Epithelial cell of esophagus (primary cell): ENCODE measurements at places on chromosomes 3 and 15.

- no peak for DNase-seq
Observed at GRCh38 chr3:165938986-165939540, 101.8 kb upstream of the BCHE start.

DNA sequence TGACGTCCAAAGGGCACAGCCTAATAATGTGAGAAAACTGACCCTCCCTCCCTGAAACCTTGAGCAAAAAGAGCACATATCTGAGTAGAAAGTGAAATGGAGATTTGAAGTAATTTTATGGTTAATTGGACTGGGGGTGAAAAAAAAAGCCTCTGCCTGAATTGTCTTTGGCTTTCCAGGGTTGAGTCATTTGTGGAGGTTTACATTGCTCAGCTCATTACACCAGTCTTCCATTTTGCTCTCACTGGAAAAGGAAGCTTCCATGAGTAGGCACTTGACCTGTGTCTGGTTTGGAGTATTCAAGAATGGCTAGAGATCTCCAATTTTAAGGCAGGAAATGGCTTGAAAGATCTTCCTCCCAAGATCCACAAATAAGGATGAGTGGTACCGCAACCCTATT, 273.9 kb downstream of the PDCD6IP start:
- DNase-seq: no peak

GRCh38 chr3:58251631-58252035, 14.0 kb downstream of the ABHD6 start:
- no peak for DNase-seq

GRCh38 chr3:119637679-119638477, 22.5 kb downstream of the POPDC2 start:
- DNase-seq: peak; percentile 87

DNA sequence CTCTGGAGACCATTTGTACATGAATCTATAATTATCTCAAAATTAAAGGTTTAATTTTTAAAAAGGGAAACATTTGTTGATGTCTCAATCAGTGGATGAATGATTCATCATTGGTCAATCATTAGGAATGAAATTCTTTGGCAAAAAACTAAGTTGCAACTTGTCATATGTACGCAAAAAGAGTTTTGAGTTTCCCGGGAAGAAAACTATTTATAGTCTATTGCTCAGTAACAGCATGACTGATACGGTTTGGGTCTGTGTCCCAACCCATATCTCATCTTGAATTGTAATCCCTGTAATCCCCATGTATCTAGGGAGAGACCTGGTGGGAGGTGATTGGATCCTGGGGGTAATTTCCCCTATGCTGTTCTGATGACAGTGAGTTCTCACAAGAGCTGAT, 765.8 kb upstream of the ROBO1 start:
- DNase-seq: peak; percentile 84

DNA sequence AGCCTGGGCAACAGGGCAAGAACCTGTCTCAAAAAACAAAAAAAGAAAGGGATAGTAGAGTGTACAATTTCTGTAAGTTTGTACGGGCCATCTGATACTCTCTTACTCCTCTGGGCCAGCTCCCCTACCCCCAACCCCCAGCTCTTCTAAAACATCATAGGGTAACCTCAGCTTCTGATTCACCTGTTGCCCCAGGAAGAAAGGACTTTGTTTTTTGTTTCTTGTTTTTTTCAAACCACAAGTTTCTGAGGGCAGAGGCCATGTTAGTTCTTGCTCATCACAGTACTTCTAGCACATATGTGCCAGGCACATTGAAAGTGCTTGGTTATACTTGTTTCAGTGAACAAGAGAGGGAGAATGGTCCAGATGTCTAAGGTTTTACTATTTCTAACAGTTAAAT, 20.2 kb downstream of the ATOSA start:
- DNase-seq: peak; percentile 36

DNA sequence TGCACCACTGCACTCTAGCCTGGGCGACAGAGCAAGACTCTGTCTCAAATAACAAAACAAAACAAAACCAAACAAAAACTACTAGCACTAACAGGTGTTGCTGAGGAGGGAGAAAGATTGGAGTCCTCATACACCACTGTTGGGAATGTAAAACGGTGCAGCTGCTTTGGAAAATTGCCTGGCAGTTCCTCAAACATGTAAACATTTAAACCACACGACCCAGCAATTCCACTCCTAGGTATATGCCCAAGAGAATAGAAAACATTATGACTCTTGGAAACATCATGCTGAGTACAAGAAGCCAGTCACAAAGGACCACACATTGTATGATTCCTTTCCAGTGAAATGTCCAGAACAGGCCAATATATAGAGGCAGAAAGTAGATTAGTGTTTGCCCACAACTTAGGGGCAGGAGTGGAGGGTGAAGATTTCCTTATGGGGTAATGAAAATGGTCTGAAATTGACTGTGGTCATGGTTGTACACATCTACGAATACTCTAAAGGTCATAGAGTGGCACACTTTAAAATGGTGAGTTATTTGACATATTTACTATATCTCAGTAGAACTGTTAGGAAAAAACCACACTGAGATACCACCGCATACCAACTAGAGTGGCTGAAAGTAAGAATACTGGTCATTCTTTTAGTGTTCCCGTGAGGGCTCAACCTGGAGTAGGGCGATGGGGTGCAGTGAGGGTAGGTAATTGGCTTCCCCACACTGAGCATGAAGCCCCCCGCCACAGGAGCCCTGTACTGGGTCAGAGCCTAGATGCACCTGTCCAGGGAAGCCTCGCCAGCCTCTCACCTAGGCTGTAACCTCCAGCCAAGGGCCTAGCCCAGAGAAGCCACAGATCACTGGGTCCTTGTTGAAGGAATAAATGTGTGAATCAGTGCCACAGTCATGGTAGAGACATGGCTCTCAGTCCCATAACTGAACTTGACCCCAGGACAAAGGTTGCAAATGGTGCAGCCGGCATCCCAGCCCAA, 131.1 kb downstream of the NUP210 start:
- no peak for DNase-seq

- peak; percentile 89 for DNase-seq
Observed at GRCh38 chr3:182617500-182617899, 175.8 kb upstream of the ATP11B start.

DNA sequence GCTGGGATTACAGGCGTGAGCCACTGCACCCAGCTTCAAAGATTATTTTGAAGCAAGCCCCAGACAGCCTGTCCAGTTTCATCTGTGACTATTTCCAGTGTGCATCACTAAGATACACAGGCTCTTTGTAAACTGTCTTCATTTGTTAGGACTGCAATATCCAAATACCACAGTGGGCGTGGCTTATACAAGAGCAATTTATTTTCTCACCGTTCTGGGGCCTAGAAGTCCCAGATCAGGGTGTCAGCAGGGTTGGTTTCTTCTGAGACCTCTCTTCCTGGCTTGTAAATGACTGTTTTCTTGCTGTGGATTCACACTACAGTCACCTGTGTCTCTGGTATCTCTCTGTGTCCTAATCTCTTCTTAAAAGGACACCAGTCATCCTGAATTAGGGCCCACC, 59.7 kb downstream of the RLBP1 start:
- DNase-seq: no peak
